GM23248 (cell line): ENCODE measurements at places on chromosomes 2 and 18. TPM values are rescaled to one million over a fixed set of nuclear protein-coding genes. Genes with fewer than 3 reads are reported as not detected.

- DNase-seq: peak; percentile 63
Observed at GRCh38 chr2:189854940-189855339, 70.7 kb downstream of the PMS1 start.

GRCh38 chr2:193442293-193442692, 1247.6 kb upstream of the TMEFF2 start:
- DNase-seq: no peak

Gene DTNA
- 4.2 and 14.5 TPM in 2 replicates for total RNA-seq

Gene SLC14A1
- total RNA-seq: 0.54 and 2.0 TPM in 2 replicates

- DNase-seq: no peak
Observed at GRCh38 chr2:110796716-110797301, 64.4 kb downstream of the ACOXL start.

DNA sequence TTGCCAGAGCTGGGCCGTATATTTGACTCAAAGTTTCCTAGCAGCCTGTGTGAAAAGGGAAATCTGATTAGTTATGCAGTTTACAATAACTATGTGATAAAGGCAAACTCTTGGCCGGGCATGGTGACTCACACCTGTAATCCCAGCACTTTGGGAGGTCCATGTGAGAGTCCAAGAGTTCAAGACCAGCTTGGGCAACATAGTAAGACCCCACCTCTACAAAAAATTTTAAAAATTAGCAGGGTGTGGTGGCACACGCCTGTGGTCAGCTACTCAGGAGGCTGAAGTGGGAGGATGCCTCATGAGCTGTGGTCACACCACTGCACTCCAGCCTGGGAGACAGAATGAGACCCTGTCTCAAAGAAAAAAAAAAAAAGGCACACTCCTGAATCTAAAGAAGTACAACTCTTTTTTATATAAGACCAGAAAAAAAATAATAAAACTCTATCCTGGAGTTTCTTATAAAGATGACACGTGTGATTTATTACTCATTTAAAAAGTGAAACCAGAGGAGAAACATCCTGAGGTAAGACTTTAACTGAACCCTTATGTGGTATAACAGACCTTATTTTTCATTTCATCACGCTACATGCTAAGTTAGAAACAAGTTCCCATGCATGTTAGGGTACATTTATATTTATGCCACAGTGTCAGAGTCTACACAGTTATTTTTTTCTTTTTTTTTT, 32.6 kb upstream of the KCMF1 start:
- DNase-seq: peak; percentile 64

DNA sequence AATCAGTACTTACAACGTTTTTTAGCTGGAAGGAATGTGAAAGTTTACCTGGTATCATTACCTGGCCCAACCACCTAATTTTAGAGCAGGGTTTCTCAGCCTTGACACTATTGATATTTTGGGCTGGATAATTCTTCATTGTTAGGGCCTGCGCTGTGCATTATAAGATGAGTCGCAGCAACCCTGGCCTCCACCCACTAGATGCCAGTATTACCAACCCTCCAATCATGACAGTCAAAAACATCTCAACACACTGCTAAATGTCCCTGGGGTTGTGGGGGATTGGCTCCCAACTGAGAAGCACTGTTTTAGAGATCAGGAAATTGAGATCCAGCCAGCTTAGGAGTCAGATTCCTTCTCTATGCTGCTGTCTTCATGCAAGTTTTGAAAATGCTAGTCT, 265.3 kb upstream of the TCF4 start:
- DNase-seq: no peak

DNA sequence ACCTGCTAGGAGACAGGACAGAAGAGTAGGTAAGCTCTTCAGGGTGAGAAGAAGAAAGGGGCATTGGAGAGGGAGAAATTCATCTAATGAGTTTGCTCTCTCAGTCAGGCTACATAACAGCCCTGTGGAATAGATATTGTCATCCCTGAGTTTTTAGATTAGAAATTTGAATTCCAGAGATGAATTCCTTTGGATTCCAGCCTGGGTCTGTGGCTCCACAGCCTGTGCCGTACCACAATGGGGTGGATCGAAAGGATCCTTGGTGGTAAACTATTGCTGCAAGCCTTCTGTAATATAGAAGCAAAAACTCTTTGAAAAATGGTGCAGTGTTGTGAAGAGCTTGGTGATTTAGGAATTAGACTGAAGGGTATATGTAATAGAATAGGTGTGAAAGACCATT, 21.0 kb downstream of the MYO1B start:
- peak; percentile 54 for DNase-seq

DNA sequence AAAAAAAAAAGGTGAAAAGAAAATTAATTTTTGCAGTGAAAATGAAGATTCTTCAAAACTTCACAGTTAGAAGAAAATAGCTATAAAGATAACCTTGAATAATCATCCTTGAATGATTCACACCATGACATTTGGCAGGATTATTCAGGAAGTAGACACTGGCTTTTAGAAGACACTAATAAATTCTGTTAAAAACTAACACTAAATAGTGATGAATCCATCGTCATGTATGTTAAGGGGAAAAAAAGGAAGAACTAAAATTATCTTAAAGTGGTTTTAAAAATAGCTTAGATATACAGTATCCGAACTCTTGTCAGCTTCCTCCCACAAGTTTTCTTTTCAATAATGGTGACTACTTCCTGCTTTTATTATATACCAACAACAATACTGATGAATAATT, 10.2 kb downstream of the USP37 start:
- peak; percentile 31 for DNase-seq

GRCh38 chr18:51279367-51279984, 82.0 kb upstream of the MEX3C start:
- no peak for DNase-seq

Gene LYG2
- not detected in 2 replicates for total RNA-seq

DNA sequence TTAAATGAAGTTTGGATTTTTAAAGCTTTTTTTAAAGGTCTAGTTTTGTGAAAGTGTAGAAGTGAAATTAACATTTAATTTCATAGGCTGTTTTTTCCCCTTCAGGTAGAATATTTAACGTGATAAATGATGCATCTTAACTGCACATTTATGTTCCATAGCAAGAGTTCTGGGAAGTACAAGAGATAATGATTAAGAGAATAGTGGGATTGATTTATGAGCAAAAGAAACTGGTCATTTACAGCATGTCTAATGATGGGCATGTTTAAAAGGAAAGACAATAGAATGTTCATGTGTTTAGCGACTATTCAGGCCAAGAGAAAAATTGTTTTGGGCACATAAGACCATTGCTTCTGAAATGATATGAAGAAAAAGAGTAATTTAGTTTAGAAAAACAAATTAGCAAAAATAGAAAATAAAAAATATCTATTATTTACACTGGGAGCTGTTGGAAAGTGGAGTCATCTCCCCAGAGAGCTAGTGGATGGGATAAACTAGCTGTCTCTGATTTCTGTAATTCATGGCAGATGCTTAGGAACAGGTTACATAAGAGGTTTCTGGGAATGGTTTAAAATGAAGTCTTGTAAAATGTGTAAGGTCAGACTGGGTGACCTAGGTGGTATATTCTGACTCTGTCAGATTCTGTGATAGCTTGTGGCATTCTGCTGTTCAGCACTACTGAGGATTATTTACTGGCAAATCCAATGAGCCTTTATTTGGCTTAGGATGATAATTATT, 60.7 kb downstream of the WDR7 start:
- DNase-seq: peak; percentile 42

Gene C2orf80
- not detected in 2 replicates for total RNA-seq

- no peak for DNase-seq
Observed at GRCh38 chr2:235142601-235143000, 190.8 kb downstream of the SH3BP4 start.

Gene CPO
- not detected in 2 replicates for total RNA-seq

DNA sequence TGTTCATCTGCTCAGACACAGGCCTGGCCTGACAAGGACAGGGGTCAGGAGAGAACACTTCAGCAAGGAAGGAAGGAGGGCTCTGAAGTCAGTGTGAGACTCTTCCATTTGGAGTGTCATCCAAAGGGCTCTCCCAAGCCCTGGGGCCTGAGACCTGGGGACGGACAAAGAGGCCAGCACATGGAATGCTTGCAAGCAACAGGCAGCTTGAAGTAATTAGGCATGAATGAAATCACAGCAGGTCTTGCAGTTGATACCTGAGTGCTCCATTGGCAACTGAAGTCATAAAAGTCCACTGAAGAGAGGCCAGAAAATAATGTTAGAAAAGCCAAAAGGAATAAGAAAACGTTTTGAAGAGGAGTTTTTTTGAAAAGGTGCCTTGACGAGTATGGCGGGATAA, 231.7 kb downstream of the VAPA start:
- DNase-seq: no peak

DNA sequence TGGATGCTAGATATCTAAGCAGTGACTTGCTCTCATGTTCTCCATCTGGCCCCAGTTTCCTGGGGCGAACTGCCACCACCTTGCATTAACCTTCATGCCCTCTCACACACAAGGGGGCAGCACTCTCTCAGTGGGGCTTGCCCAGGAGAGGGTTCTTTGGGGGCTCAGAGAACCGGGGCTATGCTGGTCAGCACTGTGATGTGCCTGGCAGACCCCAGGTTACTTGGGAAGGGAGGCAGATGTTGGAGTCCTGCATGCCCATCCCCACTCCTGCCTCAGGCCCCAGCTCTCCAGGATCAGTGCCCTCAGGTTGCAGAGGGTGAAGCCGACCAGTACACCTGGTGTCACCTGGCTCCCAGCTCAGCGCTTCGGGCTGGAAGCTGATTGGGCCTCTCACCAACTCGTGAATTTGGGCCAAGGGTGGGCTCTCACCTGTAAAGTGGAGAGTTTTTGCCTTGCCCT, 396.2 kb upstream of the HS6ST1 start:
- DNase-seq: no peak

DNA sequence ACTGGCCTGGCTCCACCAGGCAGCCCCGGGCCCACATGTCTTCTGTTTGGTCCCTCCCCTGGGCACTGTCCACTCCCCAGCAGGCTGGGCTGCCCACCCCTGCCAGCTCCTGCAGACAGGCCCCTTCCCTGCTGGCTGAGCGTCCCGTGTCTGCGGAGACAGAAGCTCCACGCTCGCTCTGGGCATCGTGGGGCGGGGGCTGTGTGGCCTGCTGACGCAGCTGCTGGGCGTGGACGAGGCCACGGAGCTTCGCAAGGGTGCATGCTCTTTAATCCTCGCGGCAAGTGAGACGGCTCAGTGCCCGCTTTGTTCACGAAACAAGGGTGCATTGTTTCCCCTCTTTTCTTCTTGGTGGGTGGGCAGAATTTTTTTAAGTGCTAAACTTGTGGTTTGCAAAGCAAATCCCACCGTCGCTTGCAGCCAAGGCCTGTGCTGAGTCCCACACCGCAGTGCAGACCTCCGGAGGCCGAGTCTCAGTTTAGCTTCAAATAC, 132.8 kb upstream of the CTDP1 start:
- no peak for DNase-seq

DNA sequence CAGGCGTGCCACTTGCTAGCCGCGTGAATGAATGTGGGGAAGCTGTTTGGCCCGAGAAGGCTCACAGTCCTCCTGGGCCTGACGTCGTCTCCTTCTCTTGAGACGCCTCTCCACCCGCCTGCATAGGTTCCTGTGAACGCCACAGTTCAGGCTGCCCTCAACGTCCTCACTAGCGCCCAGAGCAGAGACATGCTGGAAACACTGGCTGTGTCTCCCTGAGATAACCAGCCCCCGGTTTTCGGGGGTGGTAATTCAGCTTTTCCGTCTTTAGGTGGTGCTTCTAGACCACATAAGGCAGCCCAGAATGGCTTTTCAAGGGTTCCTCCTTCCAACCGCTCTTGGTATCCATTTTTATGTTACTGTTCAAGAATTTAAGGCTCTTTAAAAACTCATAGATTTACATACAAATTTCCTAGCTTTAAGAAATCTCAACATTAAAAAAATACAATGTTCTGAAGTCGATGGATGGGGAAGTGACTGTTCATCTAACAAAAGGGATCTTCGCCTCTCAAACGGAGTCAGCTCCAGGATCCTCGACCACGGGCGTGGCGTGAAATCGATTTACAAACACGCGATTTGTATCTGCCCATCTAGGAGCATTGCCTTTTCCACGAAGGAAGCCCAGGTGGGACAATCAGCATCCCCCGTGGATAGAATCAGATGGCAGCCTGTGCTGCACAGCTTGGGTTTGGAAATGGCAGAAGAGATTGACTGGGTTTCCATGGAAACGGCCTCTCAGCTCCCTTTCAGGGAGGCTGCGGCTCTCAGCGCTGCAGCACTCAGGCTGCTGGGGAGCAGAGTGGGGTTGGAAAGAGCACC, 110.6 kb upstream of the PXDN start:
- DNase-seq: peak; percentile 64

DNA sequence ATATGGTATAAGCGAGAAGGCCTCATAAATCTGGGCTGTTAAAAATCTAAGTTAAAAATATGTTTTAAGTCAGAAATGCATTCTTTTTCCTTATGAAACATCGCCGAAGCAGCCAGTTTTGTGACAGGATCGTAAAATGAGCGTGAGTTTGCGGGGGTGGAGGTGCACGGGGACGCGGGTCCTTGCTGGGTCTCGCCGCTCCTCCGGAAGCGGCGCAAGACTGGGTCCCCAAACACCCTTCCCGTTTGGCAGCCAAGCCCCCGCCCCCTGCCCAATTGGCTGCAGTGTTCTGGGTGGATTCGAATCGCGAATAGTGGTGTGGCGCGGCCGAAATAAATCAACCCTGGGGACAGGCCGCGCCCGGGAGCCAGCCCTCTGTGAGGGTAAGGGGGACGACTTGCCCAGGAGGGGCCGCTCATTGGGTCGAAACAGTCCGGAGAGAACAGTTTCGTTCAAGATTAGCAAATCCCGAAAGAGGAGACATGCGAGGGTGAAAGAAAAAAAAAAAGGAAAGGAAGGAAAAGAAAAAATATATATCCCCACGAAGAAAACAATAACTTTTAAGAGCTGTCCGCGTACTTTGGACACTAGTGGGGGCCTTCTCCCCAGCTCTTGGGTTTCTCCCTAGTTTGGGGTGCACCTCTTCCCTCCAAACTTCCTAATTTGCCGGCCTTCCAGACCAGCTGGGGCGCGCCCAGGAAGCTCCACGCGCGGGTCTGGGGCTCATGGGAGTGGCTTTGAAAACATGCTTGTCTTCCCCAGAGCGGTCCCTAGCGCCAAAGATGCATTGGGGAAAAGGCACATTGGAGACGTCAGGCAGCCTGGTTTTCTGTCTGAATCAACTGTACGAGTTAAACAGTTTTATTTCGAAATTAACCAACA, 3.1 kb upstream of the GATA6 start:
- DNase-seq: no peak

Gene CCDC68
- 0.11 TPM in 1 of 2 replicates, not detected in the other for total RNA-seq
